Activated CD8-positive, alpha-beta memory T cell treated with anti-CD3 and anti-CD28 coated beads for 24 hours (primary cell): ENCODE measurements at places on chromosomes 16 and 17.

DNA sequence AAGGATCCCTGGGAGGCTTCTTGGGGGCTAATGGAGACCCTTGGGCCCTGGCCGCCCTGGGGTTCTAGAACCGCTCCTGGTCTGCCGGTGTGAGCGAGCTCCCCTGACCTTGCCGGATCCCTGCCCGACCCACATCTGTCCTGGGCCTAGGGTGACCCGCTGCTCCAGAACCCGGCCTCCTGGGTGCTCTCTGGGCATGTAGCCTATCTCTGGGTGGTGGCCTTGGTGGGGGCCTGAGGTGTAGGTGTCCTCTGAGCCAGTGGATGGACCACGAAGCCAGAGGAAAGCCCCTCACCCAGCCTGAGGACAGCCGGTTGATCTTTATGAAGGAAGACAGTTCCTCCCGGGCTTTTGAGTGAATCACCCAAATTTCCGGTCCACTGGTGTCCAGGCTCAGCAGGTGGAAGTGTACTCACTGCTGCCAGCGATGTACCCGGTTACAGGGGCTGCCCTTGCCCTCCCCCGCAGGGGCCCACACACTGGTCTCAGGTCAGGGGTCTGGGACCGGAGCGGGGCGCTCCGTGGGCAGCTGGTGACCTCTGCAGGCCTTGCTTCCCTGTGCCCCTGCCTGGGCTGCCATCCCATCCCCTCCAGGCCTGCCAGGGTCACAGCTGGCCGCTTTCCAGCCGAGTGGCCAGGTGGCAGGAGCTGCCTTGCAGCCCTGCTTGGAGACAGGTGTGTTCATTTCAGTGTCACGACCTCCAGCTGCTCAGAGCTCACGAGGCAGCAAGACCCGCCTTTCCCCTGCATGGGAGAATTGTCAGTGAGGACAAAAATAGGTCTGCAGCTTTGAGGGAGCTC is 10.5 kb upstream of the GSE1 start:
- no peak for DNase-seq

GRCh38 chr16:88442727-88443576 is 10.1 kb upstream of the ZFPM1 start:
- peak; percentile 94 for DNase-seq

GRCh38 chr17:33438139-33438538 is 145.0 kb upstream of the ASIC2 start:
- DNase-seq, result no peak

- DNase-seq, result no peak
Measured at GRCh38 chr16:1674751-1675664, 3.1 kb upstream of the JPT2 start.

DNA sequence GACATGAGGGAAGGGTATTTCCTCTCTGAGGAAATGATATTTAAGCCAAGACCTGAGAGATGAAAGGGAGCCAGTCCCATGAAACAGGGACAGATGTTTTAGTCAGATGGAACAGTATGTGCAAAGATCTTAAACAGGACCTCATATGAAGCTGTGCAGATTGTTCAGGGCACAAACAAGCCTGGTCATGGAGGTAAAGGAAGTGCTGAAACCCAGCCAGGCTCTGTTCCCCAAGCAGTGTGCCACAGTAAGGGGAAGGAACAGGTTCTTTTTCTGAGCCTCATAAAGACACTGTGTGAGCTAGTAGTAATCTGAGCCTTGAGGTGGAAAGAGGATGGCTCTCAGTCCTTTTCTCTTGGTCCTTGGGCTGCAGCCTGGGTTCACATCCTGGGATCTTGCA is 159.9 kb downstream of the ANKFN1 start:
- no peak for DNase-seq

DNA sequence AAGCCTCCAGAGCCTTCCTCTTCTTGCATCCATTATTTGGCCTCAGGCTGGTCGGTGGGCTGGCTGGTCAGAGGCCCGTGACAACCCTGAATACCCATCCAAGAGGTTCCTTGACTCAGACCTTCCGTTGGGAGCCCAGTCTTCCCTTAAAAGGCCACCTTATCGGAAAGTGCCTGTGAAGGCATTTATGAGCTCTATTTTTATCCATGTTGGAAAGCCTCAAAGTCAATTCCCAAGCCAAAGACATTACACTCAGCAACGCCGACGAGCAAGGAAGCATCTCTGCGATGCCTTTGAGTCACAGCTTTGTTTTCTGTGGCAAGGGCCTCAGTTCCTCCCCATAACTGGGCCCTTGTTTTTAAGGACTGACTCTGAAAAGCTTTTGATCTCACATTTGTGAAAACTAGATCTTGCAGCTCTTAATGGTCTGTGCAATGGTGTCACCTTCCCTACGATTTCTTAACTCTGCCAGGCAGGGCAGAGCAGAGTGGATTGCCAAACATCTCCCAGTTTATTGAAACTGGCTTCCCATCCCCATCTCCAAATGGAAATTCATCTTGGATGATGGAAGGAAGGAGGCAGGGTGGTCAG is 13.3 kb upstream of the SPOP start:
- no peak for DNase-seq

DNA sequence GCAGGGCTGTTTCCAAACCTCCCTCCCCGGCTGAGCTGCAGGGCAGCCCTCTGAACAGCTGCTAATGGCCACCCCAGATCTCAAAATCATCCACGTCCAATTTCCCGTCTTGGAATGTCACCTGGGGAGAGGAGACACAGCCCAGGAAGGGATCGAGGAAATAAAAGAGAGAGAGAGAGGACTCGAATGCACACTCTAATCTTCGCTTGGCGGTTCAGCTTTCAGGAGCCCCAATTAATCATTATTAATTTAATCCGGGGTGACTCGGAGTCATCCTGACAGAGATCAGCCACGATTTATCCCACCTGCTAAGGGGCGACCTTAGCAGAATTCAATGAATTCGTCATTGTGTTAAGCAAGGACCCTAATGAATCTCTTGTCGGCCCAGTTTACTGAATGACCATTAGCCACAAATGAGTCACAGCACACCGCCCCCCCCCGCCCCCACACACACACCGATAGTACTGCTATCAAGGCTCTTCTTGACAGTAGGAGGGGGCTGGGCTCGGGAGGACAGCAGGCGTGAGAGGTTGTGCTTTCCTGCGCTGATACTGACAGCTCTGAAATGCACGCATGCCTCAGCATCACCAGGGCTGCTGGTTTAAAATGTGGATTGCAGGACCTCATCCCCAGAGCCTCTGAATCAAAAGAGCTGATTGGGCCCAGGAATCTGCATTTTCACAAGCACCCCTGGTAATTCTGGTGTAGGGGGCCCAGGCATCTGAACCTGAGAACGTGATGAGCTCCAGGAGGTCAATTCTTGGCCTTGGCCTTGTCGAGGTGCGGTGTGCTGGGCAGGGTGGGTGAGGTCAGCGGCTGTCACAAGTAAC is 190.0 kb upstream of the CIBAR2 start:
- DNase-seq, result no peak

DNA sequence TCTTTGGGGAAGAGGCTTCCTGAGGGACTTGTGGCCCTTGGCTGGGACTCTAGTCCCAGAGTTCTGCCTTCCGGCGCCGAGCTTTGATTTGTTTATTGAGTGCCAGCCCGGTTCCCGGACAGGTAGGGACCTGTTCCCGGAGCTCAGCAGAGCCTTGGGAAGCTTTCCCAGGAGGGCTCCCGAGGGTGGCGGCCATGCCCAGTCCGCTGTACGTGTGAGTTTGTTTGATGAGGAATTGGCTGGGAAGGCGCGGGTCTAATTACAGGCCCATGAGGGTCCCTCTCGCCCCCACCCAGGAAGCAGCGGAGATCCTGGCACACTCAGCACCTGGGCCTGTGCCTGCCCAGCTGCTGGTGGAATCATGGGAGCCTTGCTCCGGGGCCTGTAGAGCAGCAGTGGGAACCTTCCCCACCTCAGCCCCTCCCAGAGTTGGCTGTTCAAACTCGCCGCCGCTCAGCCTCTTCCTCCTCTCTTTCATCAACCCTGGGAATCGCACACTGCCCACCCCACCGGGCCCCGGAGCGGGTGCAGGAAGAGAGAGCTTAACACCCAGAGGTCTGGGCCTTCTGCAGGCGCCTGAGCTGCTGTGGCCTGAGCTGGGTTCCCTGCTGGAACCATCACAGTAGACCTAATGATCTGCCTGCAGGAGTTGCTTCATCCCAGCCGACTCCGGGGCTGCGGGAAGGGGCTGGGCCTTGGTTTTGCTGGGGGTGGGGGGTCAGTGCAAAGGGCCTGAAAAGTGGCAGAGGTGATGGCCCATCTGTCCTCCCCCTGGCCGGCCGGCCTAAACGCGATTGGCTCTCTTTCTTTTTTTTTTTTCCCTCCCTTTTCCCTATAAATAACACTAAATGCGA is 313.7 kb downstream of the SEC14L1 start:
- no peak for DNase-seq

DNA sequence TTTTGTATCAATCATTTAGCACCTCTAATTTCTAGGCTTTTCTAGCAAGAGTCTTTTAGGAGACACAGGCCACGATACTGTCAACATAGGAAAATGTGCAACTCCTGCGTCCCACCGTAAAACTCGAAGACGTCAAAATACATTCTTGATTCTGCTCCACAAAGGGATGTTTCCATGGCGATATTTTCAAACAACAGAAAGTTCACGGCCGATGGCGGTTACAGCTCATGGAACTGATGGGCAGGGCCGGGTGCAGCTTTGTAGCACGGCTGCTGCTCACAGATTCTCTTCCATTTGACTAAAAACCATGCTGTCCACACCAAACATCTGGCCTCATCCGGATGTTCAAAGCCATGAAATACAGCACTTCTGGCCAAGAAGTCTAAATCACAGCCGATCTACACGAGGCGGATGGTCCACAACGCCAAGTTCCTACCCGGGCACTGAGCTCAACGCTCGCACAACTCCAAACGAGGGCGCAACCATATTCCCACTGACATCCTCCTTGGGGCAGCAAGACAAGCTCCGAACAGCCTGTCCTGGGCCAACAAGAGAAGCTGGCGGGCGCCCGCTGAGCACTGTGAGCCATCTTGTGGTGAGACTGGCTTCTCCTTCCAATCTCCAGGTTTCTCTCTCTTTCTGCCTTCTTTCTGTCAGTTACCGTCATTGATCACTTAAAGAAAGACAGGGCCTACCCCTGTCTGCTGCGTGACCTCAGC is 79.8 kb downstream of the ZNF778 start:
- DNase-seq, result no peak

DNA sequence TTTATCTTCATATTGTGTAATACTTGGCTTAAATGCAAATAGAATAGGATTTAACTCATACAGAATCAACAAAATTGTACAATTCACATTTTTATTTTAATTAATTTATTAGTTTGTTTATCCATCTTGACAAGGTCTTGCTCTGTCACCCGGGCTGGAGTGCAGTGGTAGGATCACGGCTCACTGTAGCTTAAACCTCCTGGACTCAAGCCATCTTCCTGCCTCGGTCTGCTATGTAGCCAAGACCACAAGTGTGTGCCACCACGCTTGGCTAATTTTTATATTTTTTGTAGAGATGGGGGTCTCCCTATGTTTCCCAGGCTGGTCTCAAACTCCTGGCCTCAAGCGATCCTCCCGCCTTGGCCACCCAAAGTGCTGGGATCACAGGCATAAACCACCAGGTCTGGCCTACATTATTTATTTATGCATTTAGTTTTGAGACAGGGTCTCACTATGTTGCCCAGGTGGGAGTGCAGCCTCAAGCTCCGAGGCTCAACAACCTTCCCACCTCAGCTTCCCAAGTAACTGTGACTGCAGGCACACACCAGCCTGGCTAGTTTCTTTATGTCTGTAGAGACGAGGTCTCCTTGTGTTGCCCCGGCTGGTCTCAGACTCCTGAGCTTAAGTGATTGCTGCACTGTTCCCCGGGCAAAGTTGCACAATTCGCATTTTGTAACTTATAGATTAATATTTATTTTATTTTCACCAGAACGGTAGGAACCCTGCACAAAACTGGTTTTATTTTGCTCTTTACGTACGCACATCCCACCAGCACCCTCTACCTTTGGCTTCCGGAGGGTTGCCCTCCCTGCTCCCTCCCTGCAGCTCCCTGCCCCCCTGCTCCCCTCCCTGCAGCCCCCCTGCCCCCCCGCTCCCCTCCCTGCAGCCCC is 4.9 kb downstream of the DPEP1 start:
- no peak for DNase-seq

DNA sequence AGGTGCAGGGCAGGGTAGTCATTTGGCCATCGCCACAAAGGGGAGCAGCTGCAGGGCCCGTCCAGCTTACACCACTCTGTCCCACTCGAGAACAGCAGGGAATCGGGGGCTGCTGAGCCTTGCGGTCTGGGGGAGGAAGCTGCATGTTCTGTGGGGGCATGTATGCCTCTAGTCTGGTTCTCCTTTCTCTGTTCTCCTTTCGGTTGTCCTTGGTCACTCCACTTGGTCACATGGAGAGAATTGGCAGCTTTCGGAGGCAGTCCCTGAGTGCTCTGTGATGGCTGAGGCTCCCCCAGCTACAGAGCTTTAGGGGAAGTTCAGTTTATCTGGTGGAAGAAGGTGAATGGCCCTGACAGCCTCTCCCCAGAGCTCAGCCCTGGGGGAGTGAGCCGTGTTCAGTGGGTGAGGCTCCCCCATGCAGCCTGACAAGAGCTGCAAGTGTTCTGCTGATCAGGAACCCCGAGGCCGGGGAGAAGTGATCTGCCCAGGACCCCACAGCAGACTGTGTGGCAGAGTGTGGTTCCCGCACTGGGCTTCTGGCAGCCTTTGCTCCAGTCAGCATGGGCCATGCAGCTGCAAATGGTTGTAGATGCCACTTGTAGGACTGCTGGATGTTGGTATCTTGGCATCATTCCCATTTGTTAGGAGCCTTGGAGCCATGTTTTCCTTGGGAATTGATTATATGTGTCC is 22.3 kb upstream of the SMPD3 start:
- peak; percentile 65 for DNase-seq

- DNase-seq, result no peak
Measured at GRCh38 chr16:754656-755055, 5.9 kb upstream of the MSLN start.

GRCh38 chr17:75764711-75765421 is at the start of gene GALK1:
GALK1 (minus strand) TSS chr17:75765192; CDS start chr17:75765136, 56 bp downstream.
- peak; percentile 85 for DNase-seq

GRCh38 chr16:35310999-35311398 is 1851.6 kb downstream of the TP53TG3F start:
- DNase-seq, result no peak

- peak; percentile 68 for DNase-seq
Measured at GRCh38 chr17:7004398-7005253, 7.8 kb upstream of the RNASEK start.

- DNase-seq, result no peak
Measured at GRCh38 chr17:41919840-41920579, 1.3 kb upstream of the ACLY start.

DNA sequence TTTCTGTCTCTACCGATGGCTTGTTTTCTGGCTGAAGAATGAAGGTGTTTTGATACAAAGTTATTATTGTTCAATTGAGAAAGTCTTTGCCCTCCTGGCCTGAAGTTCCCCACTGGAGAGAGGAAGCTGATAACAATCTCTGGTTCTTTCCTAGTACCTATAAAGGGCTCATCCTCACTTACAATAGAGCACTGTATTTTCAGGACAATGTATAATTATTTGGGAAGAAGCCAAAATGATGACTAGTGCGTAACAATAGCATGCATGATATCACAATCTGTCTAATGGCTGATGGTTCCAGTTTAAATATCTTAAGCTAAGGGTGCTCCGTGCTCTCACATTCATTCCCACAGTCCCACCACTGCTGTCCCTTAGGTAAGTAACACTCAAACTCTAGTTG is 230.7 kb downstream of the IRX3 start:
- DNase-seq, result no peak

- DNase-seq, result no peak
Measured at GRCh38 chr17:70820276-70820675, 650.9 kb downstream of the KCNJ2 start.
